ENCODE measurements at places on chromosomes 3 and 15.

GRCh38 chr15:70526221-70526973, 237.0 kb downstream of the UACA start:
- no peak for DNase-seq

DNA sequence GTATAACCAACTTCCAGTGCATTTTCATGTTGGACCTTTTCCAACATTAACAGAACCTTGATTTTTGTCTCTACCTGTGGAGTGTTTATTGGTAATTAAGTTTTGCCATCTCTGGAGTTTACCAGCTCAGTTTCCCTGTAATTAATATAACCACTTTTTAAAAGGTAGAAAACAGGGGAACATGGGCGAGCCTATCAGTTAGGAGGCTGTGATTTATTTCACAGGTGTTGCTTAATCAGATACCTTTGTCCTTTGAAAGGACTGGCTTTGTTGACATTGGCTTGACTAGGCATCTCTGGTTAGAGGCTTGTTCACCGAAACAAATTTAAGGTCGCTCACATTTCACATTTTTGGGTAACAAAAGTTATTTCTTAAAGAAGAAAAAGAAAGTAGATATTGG, 622 bp downstream of the NAALADL2 start:
- no peak for DNase-seq

DNA sequence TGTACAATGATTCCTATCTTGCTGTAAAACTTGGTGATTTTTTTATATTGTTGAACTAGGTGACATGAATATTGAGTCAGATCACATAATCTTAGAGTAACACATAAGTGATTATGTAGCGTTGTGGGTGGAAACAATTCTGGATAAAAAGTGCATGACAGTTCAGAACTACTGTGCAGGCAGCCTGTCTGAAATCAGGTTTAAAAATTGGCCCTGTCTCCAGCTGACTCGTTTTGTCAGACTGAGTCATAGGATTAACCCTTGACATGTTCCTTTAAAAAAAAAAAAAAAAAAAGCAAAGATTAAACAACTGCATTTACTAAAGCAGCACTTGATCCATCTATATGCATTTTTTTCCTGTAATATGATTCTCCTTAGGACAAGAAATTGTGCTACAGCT, 160.0 kb upstream of the CGNL1 start:
- no peak for DNase-seq

- DNase-seq, result no peak
Observed at GRCh38 chr15:85493260-85493659, 112.9 kb downstream of the AKAP13 start.
